ENCODE measurements at places on chromosomes 7 and 10. TPM values are rescaled to one million over a fixed set of nuclear protein-coding genes. Genes with fewer than 3 reads are reported as not detected.

TRPV5 gene
- not detected for polyA plus RNA-seq

CNNM1 gene
- 0.07 TPM for polyA plus RNA-seq

ADRB1 gene
- 28.5 TPM for polyA plus RNA-seq

CHST12 gene
- polyA plus RNA-seq = 13.9 TPM

IKZF1 gene
- 0.46 TPM for polyA plus RNA-seq

ADARB2 gene
- polyA plus RNA-seq = 0.28 TPM

USP54 gene
- 16.3 TPM for polyA plus RNA-seq

ASIC3 gene
- polyA plus RNA-seq = 3.7 TPM

ZSCAN21 gene
- 8.3 TPM for polyA plus RNA-seq

DNA sequence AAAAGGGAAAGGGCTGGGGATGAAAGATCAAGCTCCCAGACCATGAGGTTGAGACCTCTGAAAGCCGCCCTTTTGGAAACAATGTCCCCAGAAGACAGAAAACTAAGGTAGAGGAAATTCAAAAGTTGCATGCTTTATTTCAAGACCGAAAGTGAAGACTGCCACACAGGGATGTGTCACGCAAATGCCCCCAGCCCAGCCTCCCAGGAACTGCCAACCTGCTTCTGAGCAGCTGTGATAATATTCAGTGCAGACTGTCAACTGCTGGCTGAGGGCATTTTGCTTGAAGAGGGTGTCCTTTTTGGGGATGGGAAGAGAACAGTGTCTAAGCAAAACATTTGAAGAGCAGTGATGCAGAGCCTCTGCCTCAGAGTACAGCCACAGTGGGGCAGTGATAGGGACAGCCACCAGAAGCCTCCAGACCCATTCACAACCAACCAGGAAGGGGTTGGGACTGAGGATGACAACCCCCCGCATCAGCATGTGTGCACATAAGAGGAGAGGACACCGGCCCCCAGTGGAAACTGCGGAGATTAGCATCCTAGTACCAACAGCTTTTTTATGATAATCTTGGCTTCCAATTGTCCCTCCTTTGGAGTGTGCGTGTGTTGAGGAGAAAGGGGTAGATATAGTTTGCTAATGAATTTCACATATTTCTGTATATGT, 34.7 kb upstream of the NFE2L3 start:
- no peak for DNase-seq

DNA sequence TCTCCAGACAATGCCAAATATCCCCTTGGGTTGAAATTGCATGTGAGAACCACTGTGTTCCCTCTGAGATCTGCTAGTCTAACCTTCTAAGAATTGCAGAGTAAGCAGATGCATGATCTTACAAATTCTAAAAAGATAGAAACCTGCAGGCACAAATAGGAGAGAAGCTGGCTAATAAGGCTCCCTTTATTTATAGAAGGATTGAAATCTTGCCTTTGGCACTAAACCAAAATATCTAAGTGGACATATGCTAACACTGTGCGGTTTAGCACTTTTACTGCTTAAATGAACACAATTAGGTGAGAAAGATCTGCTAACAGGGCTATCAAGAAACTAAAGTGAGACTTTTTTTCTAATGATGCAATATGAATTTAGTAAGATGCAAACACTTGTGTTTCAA, 225.5 kb downstream of the DOCK4 start:
- no peak for DNase-seq

DNA sequence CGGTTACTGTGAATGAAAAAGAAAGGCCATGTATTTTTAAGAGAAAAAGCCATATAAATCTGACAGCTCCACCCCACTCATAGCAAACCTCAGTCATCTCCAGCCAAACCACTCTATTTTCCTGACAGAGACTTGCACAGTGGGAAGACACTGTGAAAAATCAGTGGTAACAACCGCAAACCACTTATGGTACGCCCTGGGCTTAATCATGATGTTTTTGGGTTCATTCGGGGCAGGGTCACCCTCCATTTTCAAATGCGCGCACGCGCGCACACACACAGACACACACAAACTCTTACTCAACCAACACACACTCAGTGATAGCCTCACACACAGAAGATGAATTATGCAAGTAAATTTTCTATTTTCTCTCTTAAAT, 82.1 kb upstream of the HPS1 start:
- DNase-seq = no peak

DNA sequence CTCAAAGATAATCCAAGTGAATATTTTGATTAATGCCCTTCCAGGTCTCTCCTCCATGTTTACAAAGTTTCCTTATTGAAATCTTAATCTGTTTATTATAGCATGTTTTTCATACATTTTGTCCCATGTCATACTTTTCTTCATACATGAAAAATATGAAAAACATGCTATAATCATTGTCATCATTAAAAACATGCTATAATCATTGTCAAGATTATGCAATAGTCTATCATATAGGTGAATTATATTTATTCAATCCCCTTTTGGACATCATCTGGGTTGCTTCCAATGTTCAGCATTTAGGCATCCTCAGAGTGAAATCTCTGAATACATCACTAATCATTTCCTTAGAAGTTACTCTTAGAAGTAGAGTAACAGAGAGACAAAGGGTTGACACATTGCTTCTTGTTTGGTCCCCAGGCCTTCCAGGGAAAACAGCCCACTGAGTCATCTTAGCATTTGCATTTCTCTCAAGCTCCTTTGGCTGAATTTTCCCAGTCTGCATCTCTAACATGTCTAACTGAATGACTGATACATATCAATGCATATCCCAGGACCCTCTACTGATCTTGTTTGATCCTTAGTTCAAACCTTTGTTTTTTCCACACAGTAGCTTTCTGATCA, 87.0 kb downstream of the SGMS1 start:
- no peak for DNase-seq

DNA sequence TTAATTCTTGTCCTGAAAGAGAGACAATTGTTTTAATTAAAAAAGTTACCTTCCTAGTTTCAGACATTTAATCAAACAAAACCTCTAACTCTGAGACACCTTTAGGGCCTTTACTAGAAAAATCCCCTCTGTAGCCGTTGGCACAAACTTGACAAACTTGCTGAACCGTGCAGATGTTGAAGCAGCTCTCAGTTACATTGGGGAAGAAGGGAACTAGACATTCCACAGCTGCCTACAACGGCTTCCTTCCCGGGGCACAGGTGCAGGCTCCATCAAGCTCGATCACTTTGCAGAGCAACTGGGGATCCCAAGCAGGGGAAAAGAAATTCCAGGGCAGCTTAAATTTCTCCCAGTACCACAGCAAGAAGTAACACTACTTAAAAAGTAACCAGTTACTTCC, 141.3 kb downstream of the SKAP2 start:
- no peak for DNase-seq

DNA sequence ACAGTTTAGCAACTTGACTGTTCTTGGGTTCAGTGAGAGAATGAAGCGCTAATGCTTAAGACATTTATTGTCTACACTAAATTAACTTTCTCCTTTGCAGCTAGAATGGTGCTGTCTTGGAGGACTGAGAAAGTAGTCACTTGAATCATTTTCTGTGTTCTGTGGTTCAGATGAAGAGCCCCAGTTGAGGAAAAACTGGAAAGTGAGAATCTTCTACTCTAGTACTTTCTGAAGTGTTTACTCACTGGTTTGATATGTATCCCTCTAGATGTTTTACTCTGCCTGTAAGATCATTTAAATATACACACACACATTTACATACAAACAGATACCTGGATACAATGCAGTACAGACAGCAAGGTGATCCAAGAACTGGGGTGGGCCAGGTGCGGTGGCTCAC, 308.1 kb downstream of the CAMK1D start:
- no peak for DNase-seq

GRCh38 chr7:37089972-37090371, 358.7 kb downstream of the ELMO1 start:
- DNase-seq = no peak

- no peak for DNase-seq
These were observed 91.3 kb upstream of the SMIM30 start for GRCh38 chr7:113209449-113210203.

DNA sequence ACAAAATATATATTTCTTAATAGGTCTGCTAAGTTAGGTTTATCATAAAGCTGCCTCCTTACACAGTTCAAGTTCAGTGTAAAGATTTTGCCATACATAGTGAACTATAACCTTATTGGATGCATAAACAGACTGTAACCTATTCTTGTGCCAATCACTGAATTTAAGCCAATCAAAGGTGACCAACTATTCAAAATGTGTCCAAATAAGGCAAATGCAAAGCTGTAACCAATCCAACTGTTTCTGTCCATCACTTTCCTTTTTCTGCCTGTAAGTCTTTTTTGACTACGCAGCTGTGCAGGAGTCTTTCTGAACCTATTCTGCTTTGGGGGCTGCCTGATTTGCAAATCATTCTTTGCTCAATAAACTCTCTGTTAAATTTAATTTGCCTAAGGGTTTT, 11.6 kb upstream of the DNMBP start:
- no peak for DNase-seq
